ENCODE measurements at places on chromosomes 11 and 22.

- DNase-seq, result no peak
Measured at GRCh38 chr11:94018721-94019120, 2.4 kb upstream of the HEPHL1 start.

DNA sequence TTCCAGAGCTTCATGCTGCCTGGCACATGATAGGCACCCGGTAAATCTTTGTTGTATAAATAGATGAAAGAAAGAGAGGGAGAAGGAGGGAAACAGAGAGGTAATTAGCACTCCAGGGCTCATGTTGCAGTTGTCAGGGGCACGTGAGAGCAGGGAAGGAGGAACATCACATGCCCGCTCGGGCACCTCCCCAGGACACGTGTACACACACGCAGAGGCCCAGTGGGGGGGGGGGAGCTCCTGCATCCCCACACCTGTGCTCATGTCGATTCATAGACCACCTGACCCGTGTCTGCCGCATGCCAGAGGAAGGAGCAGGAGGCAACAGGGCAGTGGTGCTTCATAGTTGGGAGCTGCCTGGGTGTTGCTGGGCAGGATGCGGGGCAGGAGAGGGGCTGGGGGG, 37.1 kb upstream of the NNMT start:
- no peak for DNase-seq

- no peak for DNase-seq
Measured at GRCh38 chr11:2883979-2884815, 1.4 kb downstream of the CDKN1C start.

GRCh38 chr11:70614034-70614681, 215.8 kb downstream of the CTTN start:
- DNase-seq, result no peak

GRCh38 chr11:64186492-64187165, 658 bp downstream of the STIP1 start:
- no peak for DNase-seq

DNA sequence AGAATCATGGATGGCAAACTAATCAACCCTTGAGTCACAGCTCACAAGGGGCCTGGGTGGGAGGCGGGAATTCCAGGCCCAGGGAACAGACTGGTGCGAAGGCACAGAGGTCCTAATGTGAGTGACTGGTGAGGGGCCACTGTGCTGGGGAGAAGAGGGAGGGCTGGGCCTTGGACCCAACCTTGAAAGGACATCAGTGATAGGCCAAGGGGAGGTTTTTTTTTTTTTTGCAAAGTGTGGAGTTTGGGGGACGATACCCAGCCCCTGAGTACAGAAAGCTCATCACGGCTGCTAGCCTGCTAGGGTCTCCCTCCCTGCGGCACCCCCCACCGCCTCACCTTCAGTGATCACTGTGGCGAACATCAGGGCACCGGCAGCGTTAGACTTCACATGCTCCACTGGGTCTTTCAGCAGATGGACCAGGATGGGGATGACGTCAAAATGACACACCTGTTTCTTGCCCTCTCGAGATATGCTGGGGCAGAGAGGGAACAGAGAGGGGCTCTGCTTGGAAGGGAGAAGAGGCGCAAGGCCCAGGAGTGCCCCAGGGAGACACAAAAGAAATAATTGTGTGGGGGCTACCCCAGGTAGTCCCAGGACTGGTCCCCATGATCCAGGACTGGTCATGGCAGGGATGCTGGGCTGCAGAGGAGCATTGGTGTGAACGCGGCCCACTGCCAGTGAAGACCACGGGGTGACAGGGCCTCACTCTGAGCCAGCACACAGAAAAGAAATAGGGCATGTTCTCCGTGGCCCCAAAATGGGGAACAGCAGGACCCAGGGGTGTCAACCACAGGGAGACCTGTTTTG, 8.6 kb upstream of the GNAZ start:
- DNase-seq, result no peak

GRCh38 chr11:45756384-45757010, 48.5 kb upstream of the SLC35C1 start:
- no peak for DNase-seq

GRCh38 chr11:2559527-2560311, 114.9 kb downstream of the KCNQ1 start:
- no peak for DNase-seq

DNA sequence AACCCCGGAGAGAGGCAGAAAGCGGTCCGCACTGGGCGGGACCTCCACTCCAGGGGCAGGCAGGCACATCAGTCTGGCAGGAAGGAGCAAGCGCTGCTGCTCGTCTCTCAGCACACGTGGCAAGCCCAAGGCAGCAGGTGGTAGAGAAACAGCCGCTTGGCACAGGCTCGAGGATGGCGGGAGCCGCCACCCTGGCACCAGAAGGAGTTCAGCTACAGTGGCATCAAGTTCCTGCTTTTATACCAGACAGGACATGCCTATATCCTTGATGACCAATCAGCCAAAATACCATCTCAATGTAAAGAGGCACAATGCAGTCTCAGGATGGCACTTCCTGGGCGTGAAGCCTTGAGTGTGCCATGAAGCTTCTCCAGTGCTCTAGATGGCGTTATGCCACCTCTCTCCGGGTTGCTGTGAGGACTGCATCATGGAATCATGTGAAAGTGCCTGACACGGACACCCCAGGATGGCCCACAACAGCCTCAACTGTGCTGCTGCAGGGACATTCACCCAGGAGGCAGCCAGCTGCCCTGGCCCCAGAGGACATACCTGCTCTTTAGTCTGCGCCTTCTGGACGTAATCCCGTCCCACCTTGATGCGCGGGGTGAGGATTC, 64.8 kb downstream of the APOL1 start:
- DNase-seq, result no peak

GRCh38 chr22:38820020-38820419, 23.8 kb downstream of the NPTXR start:
- no peak for DNase-seq

GRCh38 chr11:29996016-29996415, 20.8 kb downstream of the KCNA4 start:
- no peak for DNase-seq

GRCh38 chr11:9530901-9531625, 42.4 kb upstream of the WEE1 start:
- no peak for DNase-seq

- no peak for DNase-seq
Measured at GRCh38 chr22:39130892-39131855, 21.3 kb downstream of the CBX7 start.

DNA sequence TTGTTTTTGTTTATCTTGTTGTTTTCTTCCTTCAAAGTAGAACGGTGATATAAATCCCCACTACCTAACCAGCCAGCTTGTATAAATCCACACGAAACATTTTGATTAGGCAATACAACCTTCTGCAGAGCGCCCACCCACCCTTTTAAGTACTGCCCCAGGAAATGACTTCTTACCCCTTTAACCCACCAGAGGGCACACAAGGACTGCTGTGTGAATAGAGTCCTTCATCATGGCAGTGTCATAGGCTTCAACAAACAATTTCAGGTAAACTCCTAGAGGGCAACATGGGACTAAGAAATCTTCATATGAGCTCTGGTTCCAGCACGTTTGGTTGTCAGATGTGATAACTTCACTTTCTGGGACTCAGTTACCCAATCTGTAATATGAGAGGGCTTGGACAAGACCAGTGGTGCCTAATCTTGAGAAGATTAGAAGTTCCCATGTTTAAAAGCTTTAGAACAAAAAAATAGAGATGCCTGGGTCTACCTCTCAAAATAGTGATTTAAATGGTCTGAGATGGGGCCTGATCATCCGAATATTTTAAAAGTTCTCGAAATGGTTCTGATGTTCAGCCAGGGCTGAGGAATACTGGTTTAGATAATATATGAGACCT, 56.1 kb downstream of the PIWIL4 start:
- peak; percentile 39 for DNase-seq

- no peak for DNase-seq
Measured at GRCh38 chr11:108618529-108618928, 25.0 kb upstream of the EXPH5 start.

DNA sequence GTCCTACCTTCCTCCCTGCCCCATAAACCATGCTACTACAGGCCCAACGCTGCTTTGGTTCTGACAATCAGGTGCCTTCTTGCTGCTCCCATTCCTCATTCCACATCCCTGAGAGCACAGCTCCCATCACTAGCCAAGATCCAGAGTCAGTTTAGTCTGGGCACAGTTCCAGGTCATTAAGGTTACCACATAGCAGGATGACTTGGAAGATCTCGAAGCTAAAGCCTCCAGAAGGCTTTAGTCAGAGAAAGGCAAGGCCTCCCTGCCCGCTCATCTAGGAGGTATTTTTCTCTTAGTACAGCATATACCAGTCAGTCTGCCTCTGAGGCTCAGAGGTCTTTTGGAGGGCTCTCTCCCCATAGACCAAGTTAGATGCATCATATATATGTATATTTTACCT, 30.3 kb downstream of the TRIM66 start:
- DNase-seq, result peak; percentile 84

GRCh38 chr11:119375337-119376196, 5.9 kb downstream of the USP2 start:
- DNase-seq, result no peak

DNA sequence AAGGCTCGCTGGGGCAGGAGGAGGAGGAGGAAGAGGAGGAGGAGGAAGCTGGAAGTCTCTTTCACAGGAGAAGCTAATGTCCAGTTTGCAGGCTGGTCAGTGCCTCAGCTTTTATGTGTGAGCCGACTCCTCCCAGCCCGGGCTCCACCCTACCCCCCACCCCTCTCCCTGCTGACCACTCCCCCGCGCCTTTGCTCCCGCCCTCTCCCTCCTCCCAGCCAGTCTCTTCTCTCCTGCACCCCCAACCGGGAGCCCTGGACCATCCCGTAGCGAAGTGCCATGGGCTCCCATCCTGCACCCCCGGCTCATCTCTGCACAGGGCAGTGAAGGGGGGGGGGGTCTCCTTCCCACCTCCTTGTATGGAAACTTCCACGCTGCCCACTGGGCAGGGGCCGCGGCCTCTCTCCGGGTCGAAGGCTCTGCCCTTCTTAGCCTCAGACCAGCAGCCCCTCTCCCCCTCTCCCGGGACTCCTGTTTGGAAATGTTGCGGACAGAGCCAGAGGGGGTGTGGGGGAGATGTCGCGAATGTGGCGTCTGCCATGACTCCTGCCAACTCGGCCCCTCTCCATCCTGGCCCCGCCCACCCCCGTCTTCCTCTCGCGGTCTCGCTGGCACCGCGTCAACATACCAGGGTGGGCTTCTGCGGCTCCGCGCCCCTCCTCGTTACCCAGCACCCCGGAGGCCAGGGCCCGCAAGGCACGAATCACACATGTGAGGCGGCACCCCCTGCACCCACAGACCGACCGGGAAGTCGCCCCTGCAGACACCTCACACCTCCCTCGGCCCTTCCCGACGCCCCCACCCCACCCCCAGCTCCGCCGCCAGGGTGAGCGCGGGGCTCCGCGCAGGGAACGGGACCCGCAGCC, 1.8 kb downstream of the IGF2 start:
- no peak for DNase-seq

GRCh38 chr11:103622296-103622695, 414.1 kb upstream of the DDI1 start:
- DNase-seq, result no peak

- DNase-seq, result no peak
Measured at GRCh38 chr22:33600113-33600512, 320.2 kb downstream of the LARGE1 start.

DNA sequence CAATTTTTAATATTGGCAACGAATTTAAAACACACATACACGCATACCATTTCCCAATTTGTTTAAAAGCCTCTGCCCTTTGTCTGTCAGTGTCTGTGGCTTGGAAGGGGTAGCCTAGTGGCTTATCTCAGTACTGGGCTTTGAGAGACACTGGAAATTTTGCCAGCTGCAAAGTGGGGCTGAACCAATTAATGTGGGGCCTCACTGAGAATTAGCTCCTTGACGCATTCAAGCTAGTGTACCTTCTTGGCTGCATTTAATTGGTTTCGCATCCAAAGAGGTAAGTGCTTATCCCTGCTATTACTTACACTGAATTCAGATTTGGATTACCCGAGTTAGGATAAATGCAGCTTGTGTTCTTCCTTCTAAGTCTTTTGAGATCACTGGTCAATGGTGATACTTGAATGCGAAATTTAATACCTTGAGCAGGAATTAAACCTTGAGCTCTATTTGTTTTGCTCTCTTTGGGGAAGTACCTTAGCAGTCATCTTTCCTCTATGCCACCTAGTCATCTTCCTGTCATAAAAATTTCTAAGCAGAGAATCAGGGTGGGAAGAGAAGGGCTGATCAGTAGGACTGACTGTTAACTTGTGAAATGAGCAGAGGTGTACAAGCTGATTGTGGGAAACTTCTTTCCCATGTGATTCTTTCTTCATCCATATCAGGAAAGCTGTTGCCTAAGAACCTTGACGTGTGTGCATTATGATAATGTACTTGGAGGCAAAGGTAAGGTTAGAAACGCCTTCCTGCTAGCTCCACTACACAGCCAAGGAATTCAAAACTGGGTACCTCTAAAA, 187.7 kb upstream of the E2F8 start:
- DNase-seq, result peak; percentile 43

DNA sequence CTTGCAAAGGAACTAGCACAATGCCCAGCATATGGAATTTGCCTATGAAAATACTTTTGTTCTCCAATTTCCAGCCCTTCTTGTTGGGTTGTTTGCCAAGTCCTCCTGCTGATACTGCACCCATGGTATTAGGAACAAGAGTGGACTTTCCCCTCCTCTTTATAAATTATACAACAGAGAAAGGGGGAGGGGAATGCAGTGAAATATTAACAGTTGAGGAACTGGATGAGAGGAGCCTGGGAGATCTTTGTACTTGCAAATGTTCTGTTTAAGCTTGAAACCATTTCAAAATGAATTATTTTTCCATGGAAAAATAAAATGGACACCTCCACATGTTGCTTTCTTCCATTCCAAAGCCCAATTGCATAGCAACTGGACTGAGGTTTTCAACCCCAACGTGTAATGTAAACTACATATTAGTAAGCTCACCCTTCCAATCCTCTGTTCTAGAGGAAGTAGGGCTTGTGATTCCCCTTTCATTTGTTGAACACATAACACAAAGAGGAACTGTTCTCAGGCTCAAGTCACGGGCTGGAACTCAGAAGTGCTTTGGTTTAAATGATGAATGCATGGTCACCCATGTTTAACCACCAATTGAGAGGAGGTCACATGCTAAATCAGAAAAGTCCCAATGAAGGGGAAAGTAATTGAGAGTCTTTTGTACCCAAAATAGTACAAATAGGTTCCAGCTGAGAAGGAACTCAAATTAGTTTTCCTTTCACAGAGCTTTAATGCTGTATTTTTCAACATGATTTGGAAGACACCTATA, 66.2 kb upstream of the ZC3H12C start:
- no peak for DNase-seq

DNA sequence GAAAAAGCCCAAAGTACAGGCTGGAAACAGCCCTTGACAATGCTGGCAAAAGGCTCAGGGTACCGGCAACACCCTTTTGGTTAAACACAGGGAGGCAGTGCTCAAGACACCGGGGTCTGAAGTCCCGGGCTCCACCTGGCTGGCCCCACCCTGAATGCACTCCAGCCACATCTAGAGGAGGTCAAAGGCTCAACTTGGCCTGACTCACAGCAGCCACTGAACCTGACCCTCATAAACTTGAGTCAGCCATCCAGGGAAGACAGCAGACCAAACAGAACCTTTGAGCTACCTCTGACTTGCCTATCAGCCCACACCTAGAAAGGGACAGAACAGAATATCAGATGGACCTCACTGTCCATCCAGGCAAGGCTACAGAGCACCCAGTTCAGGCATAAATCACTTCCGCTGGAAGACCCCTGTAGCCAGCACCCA, 3.8 kb downstream of the CFL1 start:
- DNase-seq, result no peak

- DNase-seq, result no peak
Measured at GRCh38 chr11:32947978-32948377, 55.4 kb downstream of the QSER1 start.
